ENCODE measurements at places on chromosomes 16 and 17.

- no peak overlapping the region for H3K4me3 ChIP-seq
- H3K4me1 ChIP-seq: peaks cover 7% of the 10 kb centered on the region
- H3K27ac ChIP-seq: no peak overlapping the region
- H3K36me3 ChIP-seq: peaks cover 3% of the 10 kb centered on the region
Observed at GRCh38 chr17:32123782-32124181, 18.5 kb upstream of the RHOT1 start.

DNA sequence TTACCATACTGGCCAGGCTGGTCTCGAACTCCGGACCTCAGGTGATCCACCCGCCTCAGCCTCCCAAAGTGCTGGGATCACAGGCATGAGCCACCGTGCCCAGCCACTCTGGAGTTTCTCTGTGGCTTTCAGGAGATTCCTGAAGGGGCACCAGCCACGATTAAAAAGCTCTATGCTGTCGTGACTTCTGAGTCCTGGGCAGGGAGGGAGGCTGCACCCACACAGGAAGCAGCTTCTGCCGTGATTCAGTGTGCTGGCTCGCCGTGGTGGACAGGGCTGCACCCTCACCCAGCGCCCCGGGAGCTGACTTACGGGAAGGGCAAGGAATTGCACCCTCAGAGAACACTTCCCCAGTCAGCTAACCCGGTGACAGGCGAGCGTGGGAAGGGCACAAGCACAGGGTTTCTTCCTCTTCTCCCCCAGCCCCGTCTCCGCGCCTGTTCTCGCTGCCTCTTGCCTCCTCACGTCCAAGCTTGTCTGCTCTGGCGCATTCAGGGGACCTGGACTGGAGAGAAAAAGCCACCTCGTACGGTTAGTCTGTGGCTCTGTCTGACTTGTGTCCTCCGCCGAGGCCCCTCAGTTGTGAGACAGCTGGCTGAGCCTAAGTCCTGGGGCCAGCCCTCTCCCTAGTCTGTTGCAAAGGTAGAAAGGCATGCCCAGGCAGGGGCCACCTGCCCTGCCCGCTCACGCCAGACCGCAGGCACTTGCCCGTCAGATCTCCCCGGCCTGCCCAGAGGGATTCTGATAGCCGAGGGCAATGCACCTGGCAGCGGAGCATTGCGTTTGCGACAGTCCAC is 145.0 kb downstream of the SEC14L1 start:
- peaks cover 10% of the 10 kb centered on the region for H3K4me1 ChIP-seq
- peaks cover 13% of the 10 kb centered on the region for H3K27me3 ChIP-seq
- H3K36me3 ChIP-seq: no peaks in the 10 kb centered on the region

- no peak for DNase-seq
- H3K27ac ChIP-seq: no peak overlapping the region
- no peaks in the 10 kb centered on the region for H3K4me1 ChIP-seq
Observed at GRCh38 chr16:78473031-78473699, 373.7 kb downstream of the WWOX start.

DNA sequence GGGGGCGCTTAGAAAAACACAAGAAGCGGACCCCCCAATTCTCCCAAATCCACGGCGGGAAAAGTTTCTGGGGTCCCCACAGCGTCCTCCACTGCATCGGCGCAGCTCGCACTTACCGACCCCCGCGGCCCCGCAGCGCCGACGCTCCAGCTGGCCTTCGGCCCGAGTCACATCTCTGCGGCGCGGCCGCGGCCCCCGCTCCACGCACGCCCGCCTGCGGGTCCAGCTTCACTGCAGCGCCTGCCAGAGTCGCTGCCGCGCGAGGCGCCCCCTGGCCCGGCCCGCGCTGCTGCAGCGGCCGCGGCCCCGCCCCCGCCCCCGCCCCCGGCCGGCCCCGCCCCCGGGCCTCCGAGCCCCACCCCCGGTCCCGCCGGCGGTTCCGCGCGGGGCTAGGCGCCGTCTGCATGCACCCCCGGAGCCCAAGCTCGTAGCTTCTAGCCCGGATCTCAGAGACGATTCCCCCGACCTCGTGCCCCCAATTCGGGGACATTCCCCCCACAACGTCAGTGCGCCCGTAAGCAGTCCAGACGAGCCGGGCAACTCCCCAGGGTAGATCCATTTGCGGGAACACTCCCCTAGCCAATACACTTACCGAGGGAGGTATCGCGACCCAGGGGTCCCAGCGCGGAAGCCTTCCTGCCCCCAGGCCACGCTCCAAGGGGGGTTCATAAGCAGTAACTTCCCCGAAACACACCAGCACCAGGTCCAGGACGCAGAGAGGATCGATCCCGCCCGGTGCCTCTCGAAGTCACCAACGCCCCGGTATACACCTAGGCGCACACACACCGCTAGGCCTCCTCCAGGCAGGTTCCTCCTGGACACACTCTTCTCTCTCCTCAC is at the start of gene GPRC5B:
GPRC5B (minus strand) TSS at position 238 of the 840 bp plus-strand sequence. CDS start 12,003 bp downstream, outside the sequence.
- H3K27ac ChIP-seq: no peak within 1 kb of the TSS
- H3K4me3 ChIP-seq: peak within 1 kb of the TSS; percentile 73
- no peaks in the 10 kb centered on the region for H3K36me3 ChIP-seq
- peaks cover 20% of the 10 kb centered on the region for H3K4me1 ChIP-seq
- peak; percentile 42 for DNase-seq

DNA sequence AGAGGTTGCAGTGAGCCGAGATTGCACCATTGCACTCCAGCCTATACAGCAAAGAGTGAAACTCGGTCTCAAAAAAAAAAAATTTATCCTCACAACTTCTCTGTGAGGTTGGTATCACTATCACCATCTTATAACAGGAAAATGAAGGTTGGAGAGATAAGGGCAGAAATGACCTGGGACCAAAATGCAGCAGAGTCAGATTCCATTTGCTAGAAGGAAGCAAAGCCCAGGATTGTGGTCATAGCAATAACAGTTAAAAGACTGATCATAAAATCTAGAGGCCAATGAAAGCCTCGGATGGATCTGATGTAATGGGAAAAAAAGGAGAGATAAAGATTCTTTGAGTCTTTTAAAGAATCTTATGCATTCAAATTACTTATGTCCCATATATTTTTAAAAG is 69.6 kb upstream of the TEKT1 start:
- DNase-seq: no peak
- H3K4me3 ChIP-seq: no peak overlapping the region
- H3K27ac ChIP-seq: no peak overlapping the region
- H3K27me3 ChIP-seq: peaks cover 4% of the 10 kb centered on the region

DNA sequence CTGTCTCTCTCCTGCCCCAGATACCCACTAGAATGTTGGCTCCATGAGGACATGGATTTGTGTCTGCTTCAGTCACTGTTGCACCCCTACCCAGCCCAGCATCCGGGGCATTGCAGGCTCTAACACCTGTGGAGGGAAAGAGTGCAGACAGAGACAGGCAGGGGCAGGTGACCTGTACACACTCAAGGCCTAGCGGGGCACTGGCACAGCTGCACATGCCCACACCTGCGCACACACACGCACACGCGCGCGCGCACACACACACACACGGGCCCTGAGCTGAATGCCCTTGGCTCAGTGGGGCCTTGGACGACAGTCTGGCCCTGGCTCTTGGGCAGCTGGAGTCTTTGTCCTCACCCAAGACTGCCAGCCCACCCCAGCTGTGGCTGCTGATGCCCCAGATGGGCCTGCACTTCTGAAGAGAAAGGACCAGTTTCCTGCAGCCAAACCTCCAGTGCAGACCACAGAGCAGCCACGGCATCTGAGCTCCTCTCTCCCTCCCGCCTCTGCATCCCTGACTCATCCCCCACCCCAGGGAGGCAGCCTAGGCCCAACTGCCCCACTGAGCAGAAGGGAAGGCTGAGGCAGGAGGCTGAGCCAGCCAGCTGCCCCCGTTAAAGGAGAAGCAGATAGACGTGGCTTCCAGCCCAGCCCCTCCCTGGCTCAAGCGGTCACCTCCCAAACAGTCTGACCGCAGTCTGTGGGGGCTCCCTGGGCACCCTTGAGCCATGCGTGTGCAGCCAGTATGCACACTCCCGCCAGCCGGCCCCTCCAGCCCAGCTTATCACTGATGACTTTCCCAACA is 12.3 kb upstream of the RAI1 start:
- DNase-seq: peak; percentile 61
- H3K4me3 ChIP-seq: no peak overlapping the region
- no peak overlapping the region for H3K27ac ChIP-seq
- peaks cover 13% of the 10 kb centered on the region for H3K4me1 ChIP-seq
- no peaks in the 10 kb centered on the region for H3K27me3 ChIP-seq

DNA sequence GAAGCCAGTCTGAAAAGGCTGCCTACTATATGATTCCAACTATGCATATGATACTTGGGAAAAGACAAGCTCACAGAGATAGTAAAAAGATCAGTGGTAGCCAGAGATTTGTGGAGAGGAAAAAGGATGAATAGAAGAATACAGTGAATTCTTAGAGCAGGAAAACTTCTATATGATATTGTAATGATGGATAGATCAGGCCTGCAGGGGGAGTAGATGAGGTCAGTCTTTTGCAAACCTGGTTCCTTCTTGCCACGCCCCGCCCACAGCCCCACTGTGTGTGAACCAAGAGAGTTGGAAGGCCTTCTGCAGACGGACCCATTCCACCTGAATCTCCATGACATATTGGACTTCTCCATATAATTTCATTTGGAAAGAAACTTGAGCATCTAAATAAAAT is 761 bp upstream of the CCL8 start:
- H3K36me3 ChIP-seq: no peaks in the 10 kb centered on the region
- no peak overlapping the region for H3K4me3 ChIP-seq
- H3K27ac ChIP-seq: no peak overlapping the region
- peak; percentile 29 for DNase-seq
- H3K4me1 ChIP-seq: no peaks in the 10 kb centered on the region
